WERI-Rb-1 (cell line): ENCODE measurements at places on chromosomes 4 and X.

DNA sequence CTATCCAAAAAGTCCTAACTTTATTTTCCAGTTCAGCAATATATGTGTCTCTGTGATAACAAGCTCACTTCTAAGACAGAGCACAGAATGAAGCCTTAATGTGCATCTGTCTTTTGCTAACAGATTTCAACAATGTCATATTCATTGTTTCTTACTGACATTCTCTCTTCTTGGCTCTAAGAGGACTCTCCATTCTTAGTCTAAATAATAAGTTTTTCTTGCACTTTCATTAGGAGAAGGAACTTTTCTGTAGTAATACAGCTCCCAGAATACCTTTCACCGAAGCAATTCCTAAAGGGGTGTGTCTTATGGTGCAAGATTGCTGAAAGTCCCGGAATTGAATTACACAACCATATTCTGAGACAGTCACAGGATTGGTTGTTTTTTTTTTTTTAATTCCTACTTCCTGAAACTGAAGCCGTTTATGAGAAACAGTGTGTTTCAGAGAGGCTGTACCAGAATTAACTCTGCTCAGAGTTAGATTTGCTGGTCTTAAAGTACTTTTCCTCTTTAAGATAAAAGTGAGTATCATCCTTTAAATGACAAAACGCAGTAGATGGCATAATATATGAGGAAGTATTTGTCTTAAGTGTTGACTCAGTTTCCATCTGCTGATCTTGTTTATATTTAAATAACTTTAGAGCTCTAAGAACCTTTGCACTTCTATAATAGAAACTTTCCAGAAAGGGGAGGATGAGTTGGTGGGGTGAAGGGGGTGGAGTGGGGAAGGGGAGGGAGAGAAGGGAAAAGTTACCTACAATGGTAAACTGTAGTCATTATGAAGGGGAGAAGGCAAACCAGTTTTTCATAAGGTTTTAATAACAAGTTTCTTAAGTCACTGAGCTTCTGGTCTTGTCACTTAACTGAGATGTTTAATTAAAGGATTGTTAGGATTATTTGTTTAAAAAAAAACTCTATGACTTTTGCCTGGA lies at the start of gene ALPK1:
ALPK1 (plus strand) TSS at position 421 of the 932 bp plus-strand sequence.
- no peak for DNase-seq

GRCh38 chr4:37964734-37965457 lies 4.7 kb downstream of the PTTG2 start:
- no peak for DNase-seq

GRCh38 chr4:40448875-40449274 lies 113.7 kb downstream of the CHRNA9 start:
- no peak for DNase-seq

DNA sequence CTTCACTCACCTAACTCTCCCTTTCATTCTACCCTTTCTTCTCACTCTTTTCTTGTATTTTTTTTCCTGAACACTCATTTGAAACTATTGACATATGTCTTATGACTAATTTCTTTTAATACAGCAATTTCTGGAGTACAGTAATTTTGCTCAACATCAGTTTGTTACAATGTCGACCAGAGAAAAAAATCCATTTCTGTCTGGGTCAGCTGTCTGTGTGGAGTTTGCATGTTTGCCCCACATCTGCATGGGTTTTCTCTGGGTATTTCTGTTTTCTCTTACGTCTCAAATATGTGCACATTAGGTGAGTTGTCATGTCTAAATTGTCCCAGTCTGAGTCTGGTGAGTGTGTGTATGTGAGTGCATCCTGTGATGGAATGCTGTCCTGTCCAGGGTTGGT lies 294.8 kb downstream of the HS3ST1 start:
- DNase-seq = no peak

GRCh38 chr4:40149960-40150385 lies 46.9 kb upstream of the RHOH start:
- DNase-seq = peak; percentile 73

GRCh38 chrX:19280636-19281035 lies 63.1 kb upstream of the PDHA1 start:
- no peak for DNase-seq

- no peak for DNase-seq
Observed at GRCh38 chr4:88144048-88144447, 14.4 kb downstream of the ABCG2 start.
